KG1 (cell line): ENCODE measurements at places on chromosomes 6 and 20.

DNA sequence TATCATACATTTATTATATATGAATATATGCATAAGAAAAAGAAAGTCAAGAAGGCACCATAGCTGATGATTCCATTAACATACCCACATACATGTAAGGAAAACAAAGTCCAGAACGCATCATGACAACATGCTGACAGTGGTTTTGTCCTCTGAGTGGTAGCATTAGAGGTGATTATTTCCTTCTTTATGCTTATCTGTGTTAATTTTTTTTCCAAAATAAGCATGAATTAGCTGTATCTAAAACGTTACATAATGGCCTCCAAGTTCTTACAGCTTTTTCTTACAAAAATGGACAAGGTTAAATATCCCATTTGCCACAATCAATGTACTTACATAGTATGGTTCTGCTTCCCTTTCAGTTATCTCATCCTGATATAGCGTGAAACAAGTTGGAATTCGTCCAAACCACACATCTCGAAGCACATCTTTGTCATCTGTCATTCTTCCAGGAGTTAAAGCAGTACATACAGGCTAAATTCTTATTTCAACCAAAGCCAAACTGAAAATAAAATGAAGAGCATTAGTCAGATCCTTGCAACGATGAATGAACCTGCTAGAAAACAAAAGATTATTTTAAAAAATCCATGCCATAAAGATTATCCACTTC, 9.7 kb downstream of the ATG5 start:
- DNase-seq, result no peak

- DNase-seq, result no peak
Observed at GRCh38 chr6:153058291-153058690, 55.8 kb upstream of the MTRF1L start.

- DNase-seq, result no peak
Observed at GRCh38 chr6:152721956-152722355, 24.3 kb downstream of the MYCT1 start.

DNA sequence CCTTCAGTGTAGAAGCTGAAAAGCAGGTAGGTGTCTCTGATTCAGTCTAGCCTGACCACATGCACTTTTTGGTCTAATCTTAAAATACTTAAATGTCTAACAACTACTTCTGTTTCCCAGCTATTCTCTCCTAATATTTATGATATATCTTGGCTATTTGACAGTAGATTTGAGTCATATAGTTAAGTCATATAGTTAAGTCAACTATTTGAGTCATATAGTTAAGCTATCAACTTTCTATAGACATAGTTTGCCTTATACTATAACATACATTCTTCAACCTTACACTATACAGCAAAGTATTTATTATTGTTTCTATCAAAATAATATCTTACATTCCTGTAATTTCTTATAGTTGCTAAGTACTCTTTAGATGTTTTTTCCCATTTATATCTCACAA, 110.9 kb downstream of the GMDS start:
- DNase-seq, result no peak

DNA sequence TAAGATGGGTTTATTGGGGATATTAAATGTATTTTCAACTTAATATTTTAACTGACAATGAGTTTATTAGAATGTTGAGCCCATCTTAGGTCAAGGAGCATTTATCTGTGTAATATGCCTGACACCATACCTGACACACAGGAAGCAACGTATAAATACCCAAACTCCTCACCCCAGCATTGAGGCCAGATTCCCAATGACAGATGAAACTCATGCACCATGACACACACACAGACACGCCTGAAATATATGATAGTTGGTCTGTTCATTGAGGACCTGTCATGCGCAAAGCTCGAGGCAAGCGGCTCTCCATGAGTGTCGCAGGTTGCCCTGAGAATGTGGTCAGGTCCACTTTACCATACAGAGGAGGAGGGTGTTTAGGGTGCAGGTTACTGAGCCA, 64.1 kb downstream of the GFOD1 start:
- no peak for DNase-seq
